ENCODE measurements at places on chromosomes 1 and 21.

DNA sequence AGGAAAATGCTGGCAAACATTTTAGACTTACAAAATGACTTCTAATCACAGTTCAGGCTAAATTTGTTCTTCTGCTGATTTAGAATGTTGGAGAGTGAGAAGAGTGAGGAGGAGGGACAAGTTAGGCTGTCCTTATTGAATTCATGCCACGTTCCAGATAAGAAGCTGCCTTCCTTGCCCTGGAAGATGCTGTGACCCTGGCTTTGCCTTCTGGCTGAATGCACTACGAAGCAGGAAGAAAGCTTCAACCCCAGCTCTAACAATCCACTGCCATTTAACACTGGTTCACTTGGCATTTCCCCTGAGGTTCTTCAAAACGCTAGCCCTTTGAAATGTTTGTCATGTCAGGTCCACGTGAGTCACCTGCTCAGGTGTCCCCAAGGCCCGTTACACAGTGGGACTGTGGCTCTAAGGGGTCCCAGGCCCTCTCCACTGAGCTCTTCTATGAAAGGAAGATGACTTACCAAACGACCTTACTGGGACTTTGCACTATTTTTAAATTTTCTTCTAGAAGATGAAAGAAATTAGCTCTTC is 30.0 kb upstream of the LRRC8C start:
- no peak for DNase-seq

DNA sequence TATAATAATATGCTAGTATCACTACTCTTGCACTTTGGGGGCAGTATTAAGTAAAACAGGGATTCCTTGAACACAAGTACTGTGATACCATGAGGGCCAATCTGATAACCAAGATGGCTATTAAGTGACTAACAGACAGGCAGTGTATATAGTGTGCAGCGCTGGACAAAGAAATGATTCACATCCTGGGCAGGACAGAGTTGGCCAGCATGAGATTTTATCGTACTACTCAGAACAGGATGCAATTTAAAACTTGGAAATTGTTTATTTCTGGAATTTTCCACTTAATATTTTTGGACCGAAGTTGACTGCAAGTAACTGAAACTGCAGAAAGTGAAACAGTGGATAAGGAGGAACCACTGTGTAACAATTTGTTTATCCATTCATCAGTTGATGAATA is 74.6 kb downstream of the DNTTIP2 start:
- DNase-seq = peak; percentile 78

DNA sequence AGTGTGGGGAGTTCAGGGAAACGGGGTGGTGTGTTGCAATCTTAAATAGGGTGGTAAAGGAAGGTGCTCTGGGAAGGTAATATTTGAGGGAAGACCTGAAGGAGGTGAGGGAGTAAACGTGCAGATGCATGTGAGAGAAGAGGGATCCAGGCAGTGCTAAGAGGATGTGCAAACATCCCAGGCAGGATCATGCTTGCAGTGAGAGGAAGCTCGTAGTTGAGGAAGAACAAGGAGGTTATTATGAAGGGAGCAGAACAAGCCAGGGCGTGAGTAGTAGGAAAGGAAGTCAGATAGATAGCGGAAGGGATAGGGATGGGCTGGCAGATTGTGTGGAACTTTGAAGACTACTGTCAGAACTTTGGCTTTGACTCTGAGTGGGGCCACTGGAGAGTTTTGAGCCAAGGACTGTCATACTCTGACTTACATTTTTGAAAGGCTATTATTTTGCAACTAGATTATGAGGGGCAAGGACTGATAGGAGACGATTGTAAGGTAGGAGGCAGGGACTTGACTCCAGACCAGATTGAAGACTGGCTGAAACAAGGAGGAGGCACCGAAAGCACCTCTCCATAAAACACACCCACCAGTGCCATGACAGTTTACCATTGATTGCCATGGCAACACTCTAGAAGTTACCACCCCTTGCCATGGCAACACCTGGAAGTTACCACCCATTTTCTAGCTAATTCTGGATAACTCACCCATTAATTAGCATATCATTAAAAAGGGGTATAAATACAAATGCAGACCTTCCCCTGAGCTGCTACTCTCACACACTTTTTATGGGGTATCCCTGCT is 67.0 kb downstream of the XCL2 start:
- DNase-seq = no peak

- DNase-seq = no peak
Observed at GRCh38 chr1:177249231-177249630, 78.5 kb downstream of the BRINP2 start.

DNA sequence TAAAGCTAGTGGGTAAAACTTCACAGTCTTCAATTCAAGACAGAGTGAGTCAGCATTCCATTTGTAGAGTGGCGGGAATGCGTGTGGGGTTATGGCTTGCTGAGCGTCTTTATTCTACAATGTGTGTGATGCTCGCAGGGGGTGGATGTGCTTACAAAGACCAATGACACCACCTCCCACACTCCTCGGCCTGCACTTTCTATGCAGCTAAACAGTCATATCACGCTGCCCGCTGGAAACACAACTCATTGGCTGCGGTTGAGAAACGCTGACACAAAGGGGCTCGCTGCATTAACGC is 298.5 kb downstream of the PCP4 start:
- DNase-seq = no peak

- no peak for DNase-seq
Observed at GRCh38 chr21:28791595-28792282, 200.9 kb downstream of the LTN1 start.

GRCh38 chr1:51567653-51568052 is 48.6 kb upstream of the EPS15 start:
- peak; percentile 96 for DNase-seq

DNA sequence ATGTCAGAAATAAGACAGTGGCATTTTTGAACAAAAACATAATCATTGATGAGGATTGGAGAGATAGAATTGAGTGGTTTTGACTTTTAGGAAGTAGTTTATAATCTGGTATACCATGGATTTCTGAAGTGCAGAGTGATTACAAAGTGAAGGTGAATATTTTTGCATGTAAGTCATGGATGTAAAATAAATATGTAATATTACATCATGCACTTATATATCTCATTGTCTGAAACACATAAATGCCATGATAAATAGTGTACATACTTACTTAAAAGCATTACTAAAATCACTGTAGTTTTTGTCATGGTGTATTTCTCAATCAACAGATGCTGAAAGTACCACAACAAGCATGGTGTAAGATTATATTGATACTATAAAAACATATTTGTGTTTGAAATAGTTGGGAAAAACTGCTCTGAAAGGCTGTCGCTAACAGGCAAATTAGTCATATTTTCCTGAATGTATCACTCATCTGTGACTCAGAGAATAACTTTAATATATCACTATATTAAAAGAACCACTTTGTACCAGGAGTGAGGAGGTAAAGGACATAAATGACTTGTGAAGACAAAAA is 24.8 kb upstream of the RGS18 start:
- no peak for DNase-seq

- no peak for DNase-seq
Observed at GRCh38 chr1:70892140-70892539, 155.5 kb downstream of the PTGER3 start.

- no peak for DNase-seq
Observed at GRCh38 chr1:15070145-15070748, 83.3 kb upstream of the TMEM51 start.

DNA sequence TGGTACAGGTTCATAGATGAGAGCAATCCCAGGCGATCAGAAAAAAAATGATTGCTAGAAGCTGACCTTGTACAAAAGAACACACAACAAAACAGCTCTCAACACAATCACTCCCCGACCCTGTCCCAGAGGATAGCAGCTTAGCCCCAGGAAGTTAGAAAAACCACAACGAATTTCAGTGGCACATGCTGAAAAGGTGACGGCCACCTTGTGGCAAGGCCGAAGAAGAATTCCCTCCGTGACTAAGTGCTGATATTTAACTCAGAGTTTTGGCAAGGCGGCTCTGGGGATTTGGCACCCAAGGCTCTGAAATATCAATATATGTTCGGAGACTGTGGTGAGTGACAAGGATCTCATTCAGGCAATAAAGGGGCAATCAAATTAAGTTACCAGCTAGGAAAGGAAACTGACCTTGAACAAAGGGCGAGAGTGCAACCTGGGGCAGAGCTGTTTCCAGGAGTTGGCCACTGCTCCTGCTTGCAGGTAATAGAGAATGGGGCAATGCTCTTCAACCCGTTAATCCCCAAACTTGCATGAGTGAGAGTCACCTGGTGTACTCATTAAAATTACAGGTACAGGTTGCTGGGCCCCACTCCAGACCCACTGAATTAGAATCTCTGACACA is 96.2 kb downstream of the BEND5 start:
- DNase-seq = no peak

GRCh38 chr1:114033216-114033706 is 54.0 kb downstream of the OLFML3 start:
- no peak for DNase-seq

DNA sequence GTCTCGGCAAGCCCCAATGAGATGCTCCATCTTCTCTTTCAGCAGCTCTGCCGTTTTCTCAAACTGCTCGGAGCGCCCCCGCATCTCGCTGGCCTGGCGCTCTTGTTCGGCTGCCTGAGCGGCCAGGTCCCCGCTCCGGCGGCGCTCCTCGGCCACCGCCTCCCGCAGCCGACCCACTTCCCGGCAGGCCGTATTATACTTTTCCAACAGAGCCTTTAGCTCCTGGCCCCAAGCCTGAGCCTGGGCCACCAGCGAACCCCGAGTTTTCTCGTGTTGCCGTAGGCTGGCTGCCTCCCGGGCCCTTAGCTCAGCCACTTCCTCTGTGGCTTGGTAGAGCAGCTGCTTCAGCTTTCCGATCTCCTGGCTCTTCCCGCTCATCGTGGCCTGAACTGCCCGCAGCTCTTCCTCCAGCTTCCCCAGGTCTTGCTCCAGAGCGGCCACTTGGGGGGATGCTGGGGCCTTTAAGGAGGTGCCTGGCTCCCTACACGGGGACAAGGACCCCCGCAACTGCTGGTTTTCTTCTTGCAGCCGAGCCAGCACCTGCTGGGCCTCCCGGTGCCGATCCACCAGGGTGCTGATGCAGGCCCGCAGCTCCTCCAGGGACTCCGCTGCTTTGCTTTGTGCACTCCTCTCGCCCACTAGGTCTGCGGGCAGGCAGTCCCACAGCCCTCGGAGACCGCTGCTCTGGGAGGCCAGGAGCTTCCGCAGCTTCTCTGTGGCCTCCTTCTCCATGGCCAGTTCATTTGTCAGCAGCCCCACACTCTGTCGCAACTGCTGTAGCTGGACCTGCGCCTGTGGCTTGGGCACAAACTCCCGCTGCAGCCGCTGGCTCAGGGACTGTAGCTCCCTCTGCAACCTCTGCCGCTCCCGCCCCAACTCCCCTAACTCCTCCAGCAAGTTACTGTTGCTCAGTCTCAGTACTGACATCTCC is 13.4 kb upstream of the PIAS3 start:
- DNase-seq = no peak

GRCh38 chr1:176066709-176067108 is 140.4 kb downstream of the COP1 start:
- no peak for DNase-seq

DNA sequence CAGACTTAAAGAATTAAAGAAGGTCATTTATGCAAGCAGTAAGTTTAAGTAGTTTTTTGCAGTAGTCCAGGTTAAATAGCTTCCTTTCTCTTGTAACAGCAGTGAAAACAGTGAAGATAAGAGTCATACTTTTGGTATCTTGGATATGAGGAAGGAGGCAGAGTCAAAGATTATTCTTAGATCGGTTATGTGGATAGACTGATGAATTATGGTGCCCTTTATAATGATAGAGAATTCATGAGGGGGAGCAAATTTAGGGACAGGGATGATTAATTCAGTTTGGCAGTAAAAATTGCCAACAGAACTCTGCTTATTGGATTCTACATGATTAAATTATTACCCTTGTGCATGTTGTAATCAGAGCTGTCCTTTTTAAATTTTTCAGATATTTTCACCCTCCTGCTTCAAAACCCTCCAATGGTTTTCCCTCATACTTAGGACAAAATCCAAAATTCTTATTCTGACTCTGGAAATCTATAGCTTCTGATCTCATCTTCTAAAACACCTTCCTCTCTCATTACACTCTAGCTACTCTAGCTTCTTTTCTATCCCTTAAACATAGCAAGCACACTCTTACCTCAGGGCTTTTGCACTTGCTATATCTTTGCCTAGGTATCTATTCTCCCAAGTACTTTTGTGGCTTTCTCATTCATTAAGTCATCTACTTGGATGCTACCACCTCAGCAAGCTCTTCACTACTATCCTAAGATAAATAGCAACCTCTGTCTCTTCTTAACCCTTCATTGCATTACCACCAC is 79.8 kb downstream of the PKN2 start:
- DNase-seq = no peak

DNA sequence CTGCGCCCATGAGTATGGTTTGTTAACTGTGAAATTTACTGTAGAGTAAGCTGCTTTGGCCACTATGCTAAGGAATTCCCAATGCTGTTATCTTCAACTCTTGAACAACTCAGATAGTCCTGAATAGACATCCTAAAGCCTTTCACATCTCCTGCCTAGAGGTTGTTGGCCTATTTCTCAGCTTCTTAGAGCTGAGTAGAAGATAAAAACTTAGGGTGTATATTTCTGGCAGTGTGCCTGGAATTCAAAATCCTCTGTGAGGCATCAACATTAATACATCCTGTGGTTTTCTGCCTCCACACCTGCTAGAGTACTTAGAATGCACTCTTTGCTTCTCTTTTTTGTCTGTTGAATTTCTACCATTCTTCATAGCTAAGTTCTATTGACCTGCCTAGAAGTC is 45.8 kb upstream of the RC3H1 start:
- DNase-seq = no peak

GRCh38 chr1:177981200-177981599 is 11.3 kb upstream of the SEC16B start:
- DNase-seq = no peak

GRCh38 chr21:45150638-45151131 is 76.3 kb downstream of the ADARB1 start:
- DNase-seq = no peak

GRCh38 chr1:208030288-208031091 is 119.6 kb upstream of the CD34 start:
- peak; percentile 47 for DNase-seq

DNA sequence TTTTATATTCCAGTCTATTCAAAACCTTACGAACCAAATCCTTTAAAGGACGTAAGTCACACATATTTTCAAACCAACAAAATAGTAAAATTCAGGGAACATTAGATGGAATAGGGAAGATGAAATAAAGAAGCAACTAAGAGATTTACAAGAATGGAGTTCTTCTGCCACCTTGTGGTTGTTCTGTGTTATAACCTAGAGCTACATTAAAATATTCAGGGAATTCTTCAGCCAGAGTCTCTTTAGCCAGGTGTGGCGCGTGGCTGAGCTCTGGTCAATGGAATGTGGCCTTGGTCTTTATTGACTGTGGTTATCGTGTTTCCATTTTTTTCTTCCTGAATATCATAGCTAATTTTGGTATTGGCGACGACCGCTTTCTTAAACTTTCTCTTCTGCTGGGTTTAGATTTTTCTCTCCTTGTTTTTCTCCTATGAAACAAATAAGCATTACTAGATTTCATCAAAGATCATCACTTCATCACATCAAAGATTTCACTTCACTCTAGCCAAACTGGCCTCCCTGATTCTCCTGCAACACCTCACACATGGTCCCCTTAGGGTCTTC is 221.3 kb downstream of the MRPL39 start:
- peak; percentile 37 for DNase-seq

- DNase-seq = no peak
Observed at GRCh38 chr1:76507376-76507775, 359.9 kb upstream of the ST6GALNAC5 start.

- DNase-seq = no peak
Observed at GRCh38 chr21:44920694-44921604, at the start of gene ITGB2. Gene ITGB2, minus strand, starts transcription at chr21:44920899. Its CDS starts 10,117 bp downstream, at chr21:44910782.

GRCh38 chr21:41761211-41761933 is 5.5 kb downstream of the RIPK4 start:
- no peak for DNase-seq
